ENCODE measurements at places on chromosomes 1 and 21.

DNA sequence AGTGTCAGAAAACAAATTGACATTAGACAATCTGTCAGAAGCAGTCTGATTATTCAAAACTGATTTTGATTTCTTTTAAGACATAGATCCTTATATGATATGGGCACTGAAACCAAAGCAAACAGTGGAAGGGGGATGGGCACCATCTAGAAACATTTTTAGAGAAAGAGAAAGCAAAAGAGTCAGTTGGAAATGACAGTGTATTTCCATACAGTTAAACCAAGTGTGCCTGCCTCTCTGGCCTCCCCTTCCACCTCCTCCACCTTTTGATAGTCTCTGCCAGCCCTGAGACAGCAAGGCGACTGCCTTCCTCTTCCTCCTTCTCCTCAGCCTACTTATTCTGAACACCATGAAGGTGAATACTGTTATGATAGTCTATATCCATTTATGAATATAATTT, 949.7 kb downstream of the AMY1C start:
- DNase-seq, result no peak

DNA sequence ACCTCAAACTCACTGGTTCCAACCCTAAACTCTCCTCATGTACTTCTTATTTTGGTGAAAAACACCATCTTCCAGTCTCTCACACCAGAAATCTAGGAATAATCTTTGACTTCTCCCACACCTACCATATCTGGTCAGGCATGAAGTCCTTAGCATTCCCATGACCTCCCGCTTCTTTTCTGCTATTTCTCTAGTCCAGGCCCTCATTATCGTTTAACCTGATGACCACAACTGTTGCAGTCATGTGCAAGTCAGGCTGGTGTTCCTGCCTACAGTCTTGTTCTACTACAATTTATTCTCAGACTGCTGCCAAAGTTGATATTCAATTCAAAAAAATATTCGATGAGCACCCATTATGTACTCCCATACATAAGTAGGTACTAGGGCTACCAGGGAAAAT, 71.3 kb downstream of the PIK3R3 start:
- no peak for DNase-seq

DNA sequence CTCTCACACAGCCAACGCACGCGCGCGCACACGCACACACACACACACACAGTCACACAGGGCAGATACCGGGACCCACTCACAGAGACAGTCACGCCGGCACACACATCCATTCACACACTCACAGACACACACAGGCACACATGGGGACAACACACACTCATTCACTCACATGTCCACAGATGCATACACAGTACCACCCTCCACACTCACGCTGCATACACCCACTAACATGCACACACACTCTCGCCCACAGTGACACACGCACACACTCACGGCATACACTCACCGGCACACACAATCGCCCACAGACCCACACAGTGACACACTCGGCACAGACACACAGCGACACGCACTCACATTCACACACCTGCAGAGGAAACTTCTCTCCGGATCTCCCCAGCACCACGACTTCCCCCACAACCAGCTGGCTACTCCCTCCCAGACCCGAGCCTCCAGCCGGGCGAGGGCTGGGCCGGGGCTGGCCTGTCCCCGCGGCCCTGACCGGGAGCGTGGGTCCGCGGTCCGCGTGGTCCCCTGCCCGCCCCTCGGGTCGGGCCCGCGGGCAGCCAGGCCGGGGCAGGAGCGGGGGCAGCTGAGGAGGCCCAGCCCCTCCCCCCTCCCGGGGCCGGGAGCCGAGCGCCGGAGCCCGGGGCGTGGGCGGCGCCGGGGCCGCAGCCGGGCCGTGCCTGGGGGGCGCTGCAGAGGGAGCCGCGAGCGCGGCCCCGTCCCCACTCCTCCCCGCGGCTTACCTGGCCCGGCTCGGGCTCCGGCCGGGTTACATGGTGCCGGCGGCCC, 552 bp downstream of the DLGAP3 start:
- no peak for DNase-seq

- no peak for DNase-seq
These were observed 90.6 kb downstream of the GPATCH2 start for GRCh38 chr1:217540321-217540720.

DNA sequence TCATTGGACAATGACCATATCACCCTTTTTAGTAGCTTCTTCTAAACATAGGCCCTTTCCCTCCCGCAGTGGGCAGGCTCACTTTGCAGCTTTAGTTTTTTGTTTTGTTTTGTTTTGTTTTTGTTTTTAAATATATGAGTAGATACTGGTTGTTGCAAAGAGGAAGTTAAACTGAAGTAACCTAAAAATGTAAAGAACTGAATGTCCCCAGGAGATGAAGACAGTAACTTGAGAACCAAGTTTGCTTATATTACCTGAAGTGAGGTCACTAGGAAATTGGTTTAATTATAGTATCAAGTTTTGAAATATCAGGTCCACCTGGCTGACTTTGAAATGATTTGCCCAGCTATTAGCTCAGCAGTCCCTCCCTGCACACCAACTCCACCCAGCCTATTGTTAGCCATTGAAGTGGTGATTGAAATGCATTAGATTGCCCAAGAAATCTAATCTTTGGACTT, 18.2 kb downstream of the SMAP2 start:
- DNase-seq, result no peak

DNA sequence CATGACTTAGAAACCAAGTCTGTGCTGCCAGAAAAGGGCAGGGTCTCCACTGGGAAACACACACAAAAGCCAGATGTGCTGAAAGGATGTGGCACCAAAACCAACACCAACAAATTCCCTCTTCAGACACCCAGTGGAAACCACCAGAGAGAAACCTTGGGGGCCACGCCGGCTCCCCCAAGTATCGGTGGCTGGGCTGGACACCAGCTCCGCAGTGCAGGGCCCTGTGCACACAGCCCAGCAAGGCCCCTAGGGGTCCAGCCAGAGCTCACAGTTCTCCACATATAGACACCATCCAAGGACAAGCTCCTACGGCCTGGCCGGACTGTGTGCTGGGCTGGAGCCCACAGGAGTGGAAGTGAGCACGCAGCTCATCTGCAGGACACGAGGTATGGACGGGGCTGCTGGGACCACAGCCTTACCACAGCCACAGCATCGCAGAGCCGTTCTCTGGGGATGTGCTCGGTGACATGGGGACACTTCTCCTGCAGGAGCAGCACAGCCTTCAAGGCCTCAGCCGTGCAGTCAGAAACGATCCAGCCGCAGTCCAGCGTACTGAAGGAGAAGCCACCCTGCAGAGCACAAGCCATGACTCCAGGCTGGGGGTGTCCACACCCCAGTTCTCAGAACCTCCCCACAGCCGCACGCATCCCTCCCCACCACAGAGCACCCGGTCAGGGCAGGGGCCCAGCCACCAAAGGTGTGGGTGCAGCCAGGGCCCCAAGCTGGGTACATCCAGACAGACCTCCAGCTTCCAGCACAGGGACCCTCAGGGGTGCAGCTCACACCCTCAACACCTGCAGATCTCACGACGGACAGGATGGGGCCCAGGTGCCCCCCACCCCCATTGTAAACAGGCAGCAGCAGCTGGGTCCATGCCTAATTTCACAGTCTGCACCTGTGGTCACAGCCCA, 21.3 kb downstream of the LSS start:
- no peak for DNase-seq

GRCh38 chr1:53811414-53811851, 26.7 kb downstream of the NDC1 start:
- DNase-seq, result no peak

- DNase-seq, result no peak
These were observed 379.8 kb downstream of the SIPA1L2 start for GRCh38 chr1:232249861-232250777.

DNA sequence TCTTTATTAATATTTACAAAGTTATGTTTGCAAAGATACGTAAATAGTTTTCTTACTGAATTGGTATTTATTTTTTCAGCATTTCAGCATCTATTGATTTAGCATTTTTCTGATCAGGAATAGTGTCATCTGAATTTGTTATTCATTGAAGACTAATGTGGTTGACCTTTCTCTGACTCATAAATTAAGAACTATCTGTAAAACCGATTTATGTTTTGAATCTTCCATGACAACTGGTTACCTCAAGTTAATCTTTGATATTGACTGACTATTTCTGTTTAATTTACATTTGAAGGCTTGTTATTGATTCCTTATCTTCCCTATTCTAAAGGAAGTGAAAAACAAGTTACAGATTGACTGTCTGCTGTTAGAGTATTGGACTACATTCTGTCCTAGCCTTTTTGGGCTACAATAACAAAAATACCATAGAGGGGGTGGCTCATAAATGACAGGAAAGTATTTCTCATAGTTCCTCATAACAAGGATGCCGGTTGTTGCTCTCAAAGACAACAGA, 1131.4 kb downstream of the PLA2G4A start:
- DNase-seq, result no peak

DNA sequence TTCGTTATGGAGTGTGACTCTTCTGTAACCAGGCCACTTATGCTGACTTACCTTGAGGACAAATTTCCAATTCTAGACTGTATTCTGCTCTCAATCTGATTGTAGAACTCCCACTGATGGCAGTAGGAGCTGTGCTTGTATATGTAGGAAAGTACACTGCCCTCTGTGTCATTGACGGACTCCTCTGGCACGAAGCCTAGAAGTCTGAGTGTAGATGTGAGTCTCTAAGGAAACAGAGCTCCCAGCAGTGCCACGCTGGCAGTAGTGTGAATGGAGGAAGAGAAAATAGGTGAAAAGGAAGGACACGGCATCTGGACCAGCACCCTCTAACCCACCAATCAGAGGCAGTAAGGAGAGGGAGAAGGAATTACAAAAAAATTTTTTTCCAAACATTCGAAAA, 130.4 kb upstream of the ADGRL2 start:
- no peak for DNase-seq

DNA sequence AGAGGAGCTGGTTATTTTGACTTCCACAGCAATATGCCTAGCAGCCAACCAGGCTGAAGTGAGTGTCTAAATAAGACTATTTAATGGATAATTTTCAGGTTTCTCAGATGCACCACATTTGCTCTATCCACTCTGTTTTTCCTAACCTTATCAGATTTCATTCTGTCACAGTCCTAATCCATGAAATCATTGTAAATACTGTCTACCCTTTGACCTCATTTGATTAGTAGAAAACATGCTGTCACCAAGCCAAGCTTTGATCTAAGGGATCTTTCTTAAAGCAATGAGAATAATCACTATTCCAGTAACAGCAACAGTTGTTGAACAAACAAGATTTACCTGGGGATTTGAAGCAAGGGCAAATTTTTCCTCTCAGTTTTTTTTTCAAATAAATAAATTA, 595.6 kb downstream of the LTN1 start:
- no peak for DNase-seq
